ENCODE measurements at places on chromosomes 11 and 22. TPM values are rescaled to one million over a fixed set of nuclear protein-coding genes. Genes with fewer than 3 reads are reported as not detected.

- no peak for DNase-seq
Measured at GRCh38 chr11:116179401-116179800, 593.4 kb downstream of the BUD13 start.

DNA sequence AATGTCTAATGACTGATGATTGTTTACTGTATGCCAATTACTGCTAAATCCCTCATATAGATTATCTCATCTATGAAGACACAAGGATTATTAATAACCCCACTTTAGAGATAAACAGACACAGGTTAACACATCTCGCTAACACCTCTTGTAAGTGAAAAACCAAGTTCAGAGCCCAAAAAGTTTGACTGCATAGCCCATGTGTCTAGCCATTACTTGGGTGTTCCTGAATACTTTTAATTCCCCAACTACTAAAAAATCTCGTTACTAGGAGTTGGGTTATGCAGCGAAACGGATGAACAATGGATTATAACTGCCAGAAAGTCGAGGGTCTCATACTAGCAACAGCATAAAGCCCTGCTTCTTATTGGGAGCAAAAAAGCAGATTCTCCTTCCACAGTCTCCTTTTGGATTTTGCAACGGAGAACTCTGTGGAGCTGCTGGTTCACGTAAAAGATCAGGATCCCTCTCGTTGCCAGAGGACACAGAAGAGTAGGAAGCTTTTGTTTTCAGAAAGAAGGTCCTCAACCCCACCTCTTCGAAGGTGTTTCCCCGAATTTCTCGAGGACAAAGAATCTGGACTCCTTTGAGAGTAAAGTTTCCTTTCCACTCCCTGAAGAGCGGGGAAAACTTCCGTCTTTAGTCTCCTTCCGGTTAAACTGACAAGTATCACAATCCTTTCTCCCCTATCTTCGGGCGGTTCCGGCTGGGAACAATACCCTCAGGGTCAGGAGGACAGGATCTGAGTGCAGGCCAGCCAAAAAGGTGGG is 979 bp downstream of the ZBED5 start:
- no peak for DNase-seq

GRCh38 chr11:116928845-116929244 is 91.4 kb upstream of the APOA1 start:
- no peak for DNase-seq

- no peak for DNase-seq
Measured at GRCh38 chr22:27799827-27800249, 1.7 kb downstream of the MN1 start.

Gene PATE1
- polyA plus RNA-seq = not detected

- DNase-seq = no peak
Measured at GRCh38 chr11:82085493-82085892, 648.2 kb downstream of the FAM181B start.

GRCh38 chr11:66326261-66327111 is 9.6 kb upstream of the CD248 start:
- DNase-seq = no peak

- DNase-seq = no peak
Measured at GRCh38 chr11:91871791-91872190, 352.8 kb upstream of the FAT3 start.

Gene AP1B1
- 55.8 TPM for polyA plus RNA-seq

- DNase-seq = no peak
Measured at GRCh38 chr11:107808521-107808920, 50.1 kb downstream of the SLC35F2 start.

- peak; percentile 54 for DNase-seq
Measured at GRCh38 chr22:50506611-50507420, 686 bp downstream of the LMF2 start.

Gene TMEM151A
- 0.42 TPM for polyA plus RNA-seq

DNA sequence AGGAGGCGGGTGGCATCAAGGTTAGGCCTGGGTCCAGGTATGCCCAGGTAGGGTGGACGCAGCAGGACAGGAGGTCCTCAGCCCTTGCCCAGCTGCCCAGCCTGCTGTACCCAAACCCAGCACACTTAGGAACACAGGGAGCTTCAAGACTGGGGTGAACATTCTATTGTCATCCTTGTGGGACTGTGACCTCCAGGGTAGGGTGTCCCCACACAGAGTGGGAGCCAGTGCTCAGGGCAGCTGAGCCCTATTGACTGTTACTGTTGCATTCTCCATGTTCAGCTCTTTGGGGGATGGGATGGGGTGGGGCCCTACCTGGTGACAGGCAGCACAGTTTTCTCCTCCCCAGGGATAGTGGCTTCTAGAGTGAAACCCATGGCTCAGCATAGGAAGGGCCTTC is 106.0 kb downstream of the BCR start:
- DNase-seq = no peak

DNA sequence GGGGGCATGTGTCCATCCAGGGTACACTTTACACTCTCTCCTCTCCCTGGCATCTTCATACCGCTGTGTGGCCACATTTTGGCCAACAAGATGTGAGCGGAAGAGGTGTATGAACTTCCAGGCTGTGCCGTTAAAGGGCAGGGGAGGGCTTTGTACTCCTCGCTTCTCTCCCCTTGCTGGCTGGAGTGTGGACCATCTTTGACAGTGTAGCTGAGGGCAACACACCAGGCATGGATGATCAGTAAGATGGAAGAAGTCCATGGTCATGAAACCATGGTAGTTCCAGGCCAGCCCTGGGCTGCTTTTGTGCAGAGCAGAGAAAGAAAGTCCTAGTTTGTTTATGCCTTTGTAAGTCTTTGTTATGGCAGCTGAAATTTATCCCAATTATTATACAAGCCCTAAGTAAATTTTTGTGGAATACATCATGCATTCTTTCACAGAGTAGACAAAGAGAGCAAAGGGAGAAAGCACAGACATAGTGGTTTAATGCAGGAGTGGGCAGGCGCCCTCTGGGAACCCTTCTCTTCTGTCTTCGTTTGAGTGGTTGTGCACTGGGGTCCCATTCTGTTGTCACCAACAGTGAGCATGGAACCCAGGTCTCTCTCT is 70.4 kb downstream of the FBXO7 start:
- DNase-seq = no peak

DNA sequence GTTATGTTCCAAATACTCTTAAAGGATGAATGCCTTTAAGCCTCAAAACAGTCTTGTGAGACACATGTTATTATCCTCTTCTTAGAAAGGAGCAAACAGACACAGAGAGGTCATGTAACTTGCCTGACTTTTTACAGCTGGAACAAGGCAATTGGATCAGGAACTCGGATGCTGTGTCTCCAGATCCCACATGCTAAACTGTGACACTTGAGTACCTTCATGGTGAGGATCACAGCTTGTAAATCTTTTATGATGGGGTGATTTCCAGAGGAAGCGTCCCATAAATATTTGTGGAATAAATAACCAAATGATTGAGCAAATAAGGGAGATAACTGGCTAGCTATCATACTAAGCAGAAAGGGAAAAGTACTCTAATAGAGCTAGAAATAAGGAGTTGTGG is 171.2 kb downstream of the C11orf91 start:
- DNase-seq = no peak

DNA sequence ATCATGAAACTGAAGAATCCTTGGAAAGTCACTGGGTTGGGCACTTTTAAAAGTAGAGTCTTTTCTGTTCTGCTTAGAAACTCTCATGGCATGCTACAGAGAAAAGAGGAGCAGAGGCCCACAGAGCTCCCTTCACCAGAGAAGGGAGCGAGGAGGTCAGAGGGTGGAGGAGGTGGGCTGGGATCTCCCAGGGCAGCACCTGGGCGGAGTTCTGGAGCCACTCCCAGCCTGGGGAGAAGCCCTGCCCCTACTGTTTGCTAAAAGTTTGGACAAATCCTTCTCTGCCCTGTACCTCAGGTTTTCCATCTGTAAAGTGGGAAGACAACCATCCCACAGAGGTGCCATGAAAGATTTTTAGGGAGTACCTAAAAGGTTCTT is 299.1 kb downstream of the KIRREL3 start:
- no peak for DNase-seq

DNA sequence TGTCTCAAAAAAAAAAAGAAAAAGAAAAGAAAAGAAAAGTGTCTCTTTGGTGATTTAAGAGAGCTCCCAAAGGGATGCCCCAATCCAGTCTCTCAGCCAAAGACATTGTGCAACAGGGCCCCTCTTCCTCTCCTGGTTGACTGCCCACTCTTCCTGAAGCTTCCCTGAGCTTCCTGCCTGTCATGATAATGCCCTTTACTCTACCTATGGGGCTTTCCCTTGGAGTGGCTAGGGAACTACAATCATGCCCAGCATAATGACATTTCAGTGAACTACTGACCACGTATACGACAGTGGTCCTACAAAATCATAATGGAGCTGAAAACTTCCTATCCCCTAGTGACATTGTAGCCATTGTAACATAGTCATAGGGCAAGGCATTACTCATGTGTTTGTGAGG is 118.0 kb downstream of the RASSF10 start:
- no peak for DNase-seq

GRCh38 chr11:96075532-96075959 is 151.6 kb upstream of the MTMR2 start:
- DNase-seq = no peak

DNA sequence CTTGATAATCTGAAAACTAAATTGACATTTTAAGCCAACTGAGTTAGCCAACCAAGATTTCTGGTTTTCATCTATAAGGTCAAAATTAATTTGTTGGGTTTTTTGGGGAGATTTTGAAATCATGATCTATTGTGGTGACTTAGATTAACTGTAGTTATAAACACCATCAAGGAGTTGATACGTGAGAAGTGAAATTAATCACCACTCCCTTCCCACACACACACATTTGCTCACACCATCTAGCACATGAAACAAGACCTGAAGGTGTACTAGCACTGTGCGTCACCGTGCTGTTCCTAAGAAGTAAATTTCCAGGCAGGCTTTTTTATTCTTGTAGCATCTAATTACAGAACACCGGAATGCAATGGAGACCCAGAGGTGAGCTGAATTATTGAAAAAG is 2.1 kb downstream of the OR5B21 start:
- DNase-seq = no peak

GRCh38 chr22:39529487-39529851 is 3.1 kb downstream of the RPS19BP1 start:
- DNase-seq = no peak

Gene DDI1
- polyA plus RNA-seq = not detected

- no peak for DNase-seq
Measured at GRCh38 chr22:28570696-28571373, 108.8 kb downstream of the TTC28 start.

Gene ESAM
- polyA plus RNA-seq = 17.1 TPM

Gene EMSY
- polyA plus RNA-seq = 16.7 TPM

DNA sequence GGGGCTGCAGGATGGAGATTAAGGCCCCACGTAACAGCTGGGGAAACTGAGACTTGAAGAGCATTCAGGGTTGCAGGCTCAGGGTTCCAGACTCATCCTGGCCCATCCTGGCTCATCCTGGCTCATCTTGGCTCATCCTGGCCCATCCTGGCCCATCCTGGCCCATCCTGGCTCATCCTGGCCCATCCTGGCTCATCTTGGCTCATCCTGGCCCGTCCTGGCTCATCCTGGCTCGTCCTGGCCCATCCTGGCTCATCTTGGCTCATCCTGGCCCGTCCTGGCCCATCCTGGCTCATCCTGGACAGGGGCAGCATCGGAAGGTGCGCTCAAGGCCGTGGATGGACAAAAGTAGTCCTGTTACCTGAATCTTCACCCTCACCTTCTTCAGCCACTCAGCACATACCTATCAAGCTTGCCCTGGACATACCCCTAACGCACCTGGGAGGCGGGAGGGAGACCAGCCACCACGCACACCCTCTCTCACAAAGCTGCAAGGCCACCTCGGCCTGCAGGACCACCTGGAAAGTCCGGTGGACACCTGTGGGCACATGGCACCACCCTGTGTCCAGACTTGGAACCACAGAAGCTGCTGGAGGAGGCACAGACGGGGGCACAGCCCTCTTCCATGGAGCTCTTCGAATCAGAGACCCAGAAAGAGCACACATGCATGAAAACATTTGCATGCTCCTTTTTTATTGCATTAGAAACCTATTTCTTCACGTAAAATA is 20.3 kb upstream of the NLRP6 start:
- DNase-seq = no peak

- DNase-seq = no peak
Measured at GRCh38 chr11:8381871-8382396, 118.3 kb upstream of the LMO1 start.

Gene VSIG10L2
- polyA plus RNA-seq = 0.44 TPM

DNA sequence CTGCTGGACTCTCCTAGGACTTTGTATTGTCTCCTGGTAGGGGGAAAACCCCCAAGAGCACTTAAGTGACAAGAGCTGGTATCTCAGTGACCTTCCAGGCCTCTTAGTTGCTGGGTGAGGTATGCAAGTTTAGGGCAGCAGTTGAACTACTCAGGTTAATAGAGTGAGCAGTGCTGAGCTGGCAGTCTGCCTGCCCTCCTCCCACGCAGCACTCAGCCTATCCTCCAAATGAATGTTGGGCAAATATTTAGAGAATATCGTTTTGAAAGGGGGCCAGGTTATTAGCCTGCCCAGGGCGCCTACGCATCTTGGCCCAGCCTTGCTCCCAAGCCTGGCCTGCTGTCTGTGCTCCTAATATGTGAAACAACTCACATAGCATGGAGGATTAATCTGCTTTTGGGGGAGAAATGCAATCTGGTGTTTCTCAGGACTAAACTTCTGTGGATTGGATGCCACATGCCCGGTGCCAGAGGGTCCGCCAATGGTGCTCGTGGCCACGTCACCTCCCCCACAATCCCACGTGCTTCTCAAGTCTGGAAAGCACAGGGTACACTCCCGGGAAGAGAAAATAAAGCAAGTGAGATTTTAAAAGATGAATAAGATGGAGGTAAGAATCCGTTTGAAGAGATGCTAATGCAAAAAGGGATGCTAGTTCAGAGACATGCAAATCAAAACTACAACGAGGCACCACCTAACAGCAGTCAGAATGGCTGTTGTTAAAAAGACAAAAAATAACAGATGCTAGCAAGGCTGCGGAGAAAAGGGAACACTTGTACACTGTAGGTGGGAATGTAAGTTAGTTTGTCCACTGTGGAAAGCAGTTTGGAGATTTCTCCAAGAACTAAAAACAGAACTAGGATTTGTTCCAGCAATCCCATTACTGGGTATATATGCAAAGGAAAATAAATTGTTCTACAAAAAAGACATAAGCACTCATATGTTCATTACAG is 67.7 kb downstream of the SPON1 start:
- DNase-seq = peak; percentile 78

- peak; percentile 33 for DNase-seq
Measured at GRCh38 chr11:40328890-40329614, 1130.4 kb downstream of the LRRC4C start.

Gene TRIM51
- not detected for polyA plus RNA-seq

Gene ZP1
- 0.48 TPM for polyA plus RNA-seq

GRCh38 chr11:1706634-1707400 is 9.8 kb downstream of the KRTAP5-6 start:
- no peak for DNase-seq

GRCh38 chr22:43946384-43946667 is 8.9 kb upstream of the SAMM50 start:
- DNase-seq = no peak

Data from adrenal gland (tissue), 19 donors.